ENCODE measurements at places on chromosomes 2 and 18. TPM values are rescaled to one million over a fixed set of nuclear protein-coding genes. Genes with fewer than 3 reads are reported as not detected.

Gene PRPF40A
- total RNA-seq: 84.8 TPM

Gene NMUR1
- total RNA-seq: 4.4 TPM

Gene CDH20
- 0.24 TPM for total RNA-seq

- H3K27me3 ChIP-seq: peaks cover 6% of the 10 kb centered on the region
- H3K4me3 ChIP-seq: no peak overlapping the region
- no peak overlapping the region for H3K27ac ChIP-seq
- peaks cover 19% of the 10 kb centered on the region for H3K4me1 ChIP-seq
Observed at GRCh38 chr2:60525899-60526298, 27.6 kb downstream of the BCL11A start.

DNA sequence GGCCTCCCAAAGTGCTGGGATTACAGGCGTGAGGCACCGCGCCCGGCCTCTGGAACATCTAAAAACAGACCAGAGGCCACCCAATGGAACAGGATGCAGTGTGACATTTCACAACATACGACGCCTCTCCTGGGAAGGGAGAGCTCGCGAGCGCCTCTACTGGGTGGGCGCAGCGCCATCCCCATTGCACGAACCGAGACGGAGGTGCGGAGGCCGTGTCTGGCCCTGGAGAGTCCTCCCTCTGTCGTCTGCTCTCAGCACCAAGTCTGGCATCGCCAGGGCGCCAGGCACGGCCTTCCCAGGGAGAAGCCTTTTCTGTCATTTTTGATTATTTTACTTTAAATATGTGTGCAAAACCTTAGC, 9.4 kb upstream of the GBX2 start:
- H3K27ac ChIP-seq: no peak overlapping the region
- peaks cover 87% of the 10 kb centered on the region for H3K27me3 ChIP-seq
- H3K4me1 ChIP-seq: peaks cover 19% of the 10 kb centered on the region
- DNase-seq: no peak
- H3K4me3 ChIP-seq: no peak overlapping the region
- no peaks in the 10 kb centered on the region for H3K36me3 ChIP-seq

Gene FRZB
- 2.9 TPM for total RNA-seq

Gene FIGN
- 5.8 TPM for total RNA-seq

Gene ADCYAP1
- 0.32 TPM for total RNA-seq

GRCh38 chr2:152376968-152377367, 42.0 kb downstream of the FMNL2 start:
- H3K4me1 ChIP-seq: peaks cover 18% of the 10 kb centered on the region
- H3K27me3 ChIP-seq: no peaks in the 10 kb centered on the region
- no peak overlapping the region for H3K27ac ChIP-seq
- H3K4me3 ChIP-seq: no peak overlapping the region
- no peak for DNase-seq

DNA sequence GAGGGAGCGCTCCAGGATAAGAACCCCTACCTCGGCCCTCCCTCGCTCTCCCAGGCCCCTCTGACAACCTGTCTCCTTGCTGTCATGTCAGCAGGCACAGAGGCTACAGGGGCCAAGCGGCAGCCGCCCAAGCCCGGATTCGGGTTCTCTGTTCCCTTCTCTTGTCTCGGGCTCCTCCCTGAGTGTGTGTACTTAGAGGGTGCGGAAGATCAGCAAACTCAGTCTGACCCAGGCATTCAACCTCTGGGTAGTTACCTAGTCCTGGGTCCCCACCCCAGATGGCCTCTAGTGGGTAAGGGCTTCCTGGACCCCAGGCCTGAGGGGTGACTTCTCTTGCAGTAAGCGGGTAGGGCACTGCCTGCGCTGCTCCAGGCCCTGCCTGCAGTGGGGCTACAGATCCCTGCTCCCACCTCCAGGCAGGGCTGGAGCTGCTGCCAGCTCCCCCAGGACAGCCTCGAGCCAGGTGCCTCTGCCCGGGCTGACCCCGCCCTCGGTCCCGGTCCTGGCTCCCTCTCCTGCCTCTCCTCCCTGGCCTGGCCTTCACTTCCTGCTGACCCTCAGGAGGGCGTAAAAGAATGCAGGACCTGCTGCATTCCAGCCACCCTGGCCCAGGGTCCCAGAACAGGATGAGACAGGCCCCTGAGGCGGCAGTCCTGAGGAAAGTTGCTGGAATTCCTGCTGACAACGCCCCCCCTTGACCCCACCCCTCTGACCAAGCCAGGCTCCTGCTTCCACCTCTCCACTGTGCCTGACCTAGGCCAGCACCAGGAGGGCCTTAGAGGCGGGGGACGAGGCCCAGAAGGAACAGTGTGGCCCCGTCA, 22.0 kb downstream of the GPC1 start:
- H3K4me3 ChIP-seq: no peak overlapping the region
- H3K27me3 ChIP-seq: peaks cover 23% of the 10 kb centered on the region
- no peaks in the 10 kb centered on the region for H3K36me3 ChIP-seq
- peak; percentile 42 for DNase-seq

- no peaks in the 10 kb centered on the region for H3K36me3 ChIP-seq
- H3K27ac ChIP-seq: no peak overlapping the region
- no peak overlapping the region for H3K4me3 ChIP-seq
- H3K27me3 ChIP-seq: no peaks in the 10 kb centered on the region
- H3K4me1 ChIP-seq: no peaks in the 10 kb centered on the region
Observed at GRCh38 chr2:36737131-36737750, 40.7 kb downstream of the VIT start.

- H3K4me1 ChIP-seq: no peaks in the 10 kb centered on the region
- H3K36me3 ChIP-seq: no peaks in the 10 kb centered on the region
- no peak overlapping the region for H3K27ac ChIP-seq
Observed at GRCh38 chr2:590214-591175, 86.7 kb downstream of the TMEM18 start.

- H3K4me3 ChIP-seq: no peak overlapping the region
- no peaks in the 10 kb centered on the region for H3K27me3 ChIP-seq
- no peak overlapping the region for H3K27ac ChIP-seq
Observed at GRCh38 chr2:2850218-2850755, 519.2 kb upstream of the MYT1L start.

DNA sequence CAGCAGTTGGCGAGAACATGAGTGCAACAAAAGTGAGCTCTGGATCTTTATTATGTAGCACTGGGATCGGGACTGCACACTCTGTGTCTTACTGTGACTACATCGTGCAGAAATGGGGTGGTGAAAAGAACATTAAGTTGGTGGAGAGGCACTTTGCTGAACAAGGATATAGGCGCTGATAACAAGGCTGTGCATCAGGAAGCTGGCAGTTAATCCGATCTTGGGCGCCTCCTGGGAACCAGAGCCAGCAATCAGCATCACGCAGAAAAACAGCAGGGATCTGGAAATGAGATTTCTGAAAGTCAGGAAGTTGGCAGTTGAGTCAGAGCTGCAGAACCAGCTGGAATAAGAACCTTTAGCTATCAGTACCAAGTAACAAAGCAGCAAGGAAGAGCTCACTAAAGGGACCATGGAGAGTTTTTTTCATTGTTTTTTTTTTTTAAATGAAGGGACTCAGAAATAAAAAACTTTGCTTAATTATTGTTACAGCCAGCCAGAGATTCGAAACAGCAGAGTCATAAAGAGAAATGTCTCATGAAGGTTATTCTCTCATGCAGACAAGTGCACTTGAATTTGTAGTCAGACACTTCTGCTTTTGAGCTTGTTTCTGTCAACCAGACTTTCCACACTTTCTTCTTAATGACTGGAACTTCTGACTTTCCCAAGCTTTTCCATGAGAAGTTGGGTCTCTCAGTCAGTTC, 22.8 kb upstream of the MYO3B start:
- no peak for DNase-seq
- H3K27me3 ChIP-seq: no peaks in the 10 kb centered on the region
- no peaks in the 10 kb centered on the region for H3K36me3 ChIP-seq
- peaks cover 5% of the 10 kb centered on the region for H3K4me1 ChIP-seq
